ENCODE measurements at places on chromosomes 13 and 19. TPM values are rescaled to one million over a fixed set of nuclear protein-coding genes. Genes with fewer than 3 reads are reported as not detected.

DNA sequence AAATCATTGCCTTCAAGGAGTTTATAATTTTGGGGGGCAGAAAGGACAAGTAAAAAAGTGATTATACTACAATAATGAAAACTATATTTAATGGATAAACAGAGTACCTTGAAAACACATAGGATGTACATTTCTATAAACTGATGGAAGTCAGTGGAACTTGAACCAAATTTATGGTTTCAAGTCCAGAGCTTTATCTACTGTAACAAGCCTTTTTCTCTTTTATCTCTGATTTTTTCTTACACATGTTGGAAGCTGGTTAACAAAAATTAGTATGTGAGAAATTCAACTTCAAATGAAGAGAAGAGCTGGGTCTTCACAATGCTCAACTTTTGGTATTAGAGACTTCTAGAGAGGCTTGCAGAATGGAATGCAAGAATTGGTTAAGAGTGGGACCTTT is 393.6 kb downstream of the LMO7 start:
- no peak for DNase-seq

DNA sequence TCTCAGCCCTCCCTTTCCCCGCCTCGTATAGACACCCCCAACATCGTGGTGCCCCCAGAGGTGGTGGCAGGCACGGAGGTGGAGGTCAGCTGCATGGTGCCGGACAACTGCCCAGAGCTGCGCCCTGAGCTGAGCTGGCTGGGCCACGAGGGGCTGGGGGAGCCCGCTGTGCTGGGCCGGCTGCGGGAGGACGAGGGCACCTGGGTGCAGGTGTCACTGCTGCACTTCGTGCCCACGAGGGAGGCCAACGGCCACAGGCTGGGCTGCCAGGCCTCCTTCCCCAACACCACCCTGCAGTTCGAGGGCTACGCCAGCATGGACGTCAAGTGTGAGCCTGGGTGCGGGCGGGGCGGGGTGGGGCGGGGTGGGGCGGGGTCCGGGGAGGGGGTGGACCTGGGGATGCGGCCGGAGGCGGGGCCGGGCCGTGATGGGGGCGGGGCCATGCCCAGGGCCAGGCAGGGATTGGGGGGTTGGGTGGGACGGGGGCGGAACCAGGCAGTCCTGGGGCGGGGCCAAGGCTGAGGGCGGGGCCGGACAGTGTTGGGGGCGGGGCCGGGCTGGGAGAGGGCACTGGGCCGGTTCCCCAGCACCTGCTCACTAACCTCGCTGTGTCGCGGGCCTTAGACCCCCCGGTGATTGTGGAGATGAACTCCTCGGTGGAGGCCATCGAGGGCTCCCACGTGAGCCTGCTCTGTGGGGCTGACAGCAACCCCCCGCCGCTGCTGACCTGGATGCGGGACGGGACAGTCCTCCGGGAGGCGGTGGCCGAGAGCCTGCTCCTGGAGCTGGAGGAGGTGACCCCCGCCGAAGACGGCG is 7.8 kb downstream of the MAG start:
- no peak for DNase-seq

NKG7 gene
- 1.2 TPM for total RNA-seq

ZNF681 gene
- total RNA-seq, result 0.68 TPM

All from sigmoid colon (tissue), 7 donors.